ENCODE measurements at places on chromosomes 1 and 21.

DNA sequence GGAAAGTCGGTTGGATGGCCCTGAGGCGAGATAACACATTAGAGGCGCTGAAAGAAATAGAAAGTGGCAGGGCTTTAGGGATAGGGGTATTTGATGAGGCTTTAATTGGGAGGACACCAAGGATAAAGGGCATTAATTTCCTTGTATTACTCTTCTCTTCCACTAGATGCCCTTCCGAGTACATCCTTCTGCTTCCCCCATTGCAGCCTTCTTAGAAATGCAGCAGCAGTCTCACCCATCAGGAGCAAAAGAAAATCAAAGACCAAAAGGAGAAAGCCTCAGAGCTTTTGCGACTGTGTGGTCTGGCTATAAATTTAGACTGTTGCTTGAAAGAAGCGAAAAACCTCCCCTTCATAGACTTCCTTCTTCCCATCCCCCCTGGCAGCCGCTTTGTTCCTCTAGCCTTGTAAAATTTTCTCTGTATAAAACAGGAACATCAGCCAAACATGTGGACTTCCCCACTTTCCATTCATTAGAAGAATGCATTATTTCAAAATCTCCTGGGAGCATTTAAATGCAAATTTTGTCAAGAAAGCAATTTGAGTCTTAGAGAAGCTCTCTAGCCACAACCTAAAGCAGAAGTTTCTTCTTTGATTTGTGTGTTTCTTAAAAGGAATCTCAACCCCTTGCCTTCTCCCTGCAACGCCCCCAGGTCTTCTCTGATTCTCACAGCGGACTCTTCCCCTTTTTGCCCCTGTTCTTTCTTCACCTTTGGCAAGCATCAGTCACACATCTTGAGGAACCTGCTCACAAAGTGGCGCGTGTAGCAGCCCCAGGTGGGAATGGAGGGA is 76.6 kb downstream of the NDUFS5 start:
- DNase-seq = no peak

GRCh38 chr1:114702737-114703136 is 7.4 kb upstream of the AMPD1 start:
- no peak for DNase-seq

- DNase-seq = no peak
These were observed 15.1 kb downstream of the THEMIS2 start for GRCh38 chr1:27887215-27888021.

- DNase-seq = no peak
These were observed 14.6 kb downstream of the ARHGEF10L start for GRCh38 chr1:17553975-17554700.

DNA sequence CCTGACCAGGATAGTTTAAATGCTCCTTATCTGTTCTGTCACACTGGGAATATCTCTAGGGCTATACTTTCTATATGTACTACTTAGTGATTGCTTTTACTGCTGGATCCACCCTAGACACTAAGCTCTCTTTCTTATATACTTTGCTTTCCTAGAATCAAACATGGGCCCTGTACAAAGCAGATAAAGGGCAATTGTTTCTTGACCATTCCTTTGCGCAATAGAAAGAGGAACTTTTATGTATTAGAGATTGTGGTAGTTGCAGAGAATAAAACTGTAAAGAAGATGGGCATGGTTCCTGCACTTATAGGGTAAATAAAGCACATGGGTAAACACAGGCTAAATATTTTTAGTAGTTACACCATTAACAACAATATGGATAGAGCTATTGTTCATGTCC is 58.8 kb downstream of the ATP6V1G3 start:
- DNase-seq = no peak

DNA sequence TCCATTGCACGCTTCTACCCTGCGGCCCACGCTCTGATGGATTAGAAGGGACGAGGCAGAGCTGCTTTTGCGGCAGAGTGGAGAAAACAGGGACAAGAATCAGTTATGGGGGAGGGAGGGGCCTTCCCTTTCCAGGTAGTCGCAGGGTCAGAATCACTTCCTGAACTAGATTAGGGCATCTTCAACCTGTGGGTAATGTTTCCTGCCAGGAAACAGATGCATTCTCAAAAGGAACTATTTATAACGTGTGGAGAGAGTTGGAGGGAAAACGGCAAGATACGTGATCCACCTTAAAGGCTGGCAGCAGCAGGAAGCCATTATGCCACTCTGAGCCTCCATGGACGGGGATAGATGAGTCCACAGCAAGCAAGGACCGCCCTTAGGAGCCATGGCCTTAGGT is 59.9 kb upstream of the CNTN2 start:
- no peak for DNase-seq

DNA sequence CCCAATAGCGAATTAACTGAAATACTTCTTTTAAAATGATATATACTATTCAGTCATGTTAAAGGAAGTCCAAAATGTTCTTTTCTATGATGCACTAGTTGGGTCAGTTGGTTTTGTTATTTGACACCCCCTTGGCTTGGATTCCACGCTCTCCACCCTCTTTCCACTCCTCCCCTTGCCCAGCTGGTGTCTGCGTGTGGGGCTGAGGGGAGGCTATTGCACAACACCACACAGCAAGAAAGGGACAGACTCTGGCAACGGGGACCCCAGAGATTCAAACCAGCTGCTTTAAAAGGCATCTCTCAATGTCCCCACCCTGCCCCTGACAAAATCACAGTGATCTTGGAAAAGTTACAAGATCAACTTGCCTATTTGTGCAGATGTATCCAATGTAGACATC is 394.3 kb downstream of the TGFB2 start:
- no peak for DNase-seq

DNA sequence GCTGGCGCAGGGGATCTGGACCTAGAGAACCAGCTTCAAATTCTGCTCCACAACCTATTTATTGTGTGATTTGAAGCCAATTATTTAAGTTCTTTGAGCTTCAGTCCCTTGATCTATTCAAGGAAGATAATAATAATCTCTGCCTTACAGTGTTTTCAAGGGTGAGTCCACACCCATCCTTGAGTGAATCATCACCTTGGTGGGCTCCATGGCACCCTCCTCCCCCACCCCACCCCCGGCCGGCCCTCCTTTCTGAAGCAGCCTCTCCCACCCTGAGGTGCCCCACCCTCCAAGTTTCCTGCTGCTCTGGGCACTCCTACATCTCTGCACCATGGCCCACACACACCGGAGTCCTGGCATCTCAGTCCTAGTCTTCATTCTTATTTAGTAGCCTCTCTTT is 38.3 kb downstream of the TCP10L start:
- no peak for DNase-seq

DNA sequence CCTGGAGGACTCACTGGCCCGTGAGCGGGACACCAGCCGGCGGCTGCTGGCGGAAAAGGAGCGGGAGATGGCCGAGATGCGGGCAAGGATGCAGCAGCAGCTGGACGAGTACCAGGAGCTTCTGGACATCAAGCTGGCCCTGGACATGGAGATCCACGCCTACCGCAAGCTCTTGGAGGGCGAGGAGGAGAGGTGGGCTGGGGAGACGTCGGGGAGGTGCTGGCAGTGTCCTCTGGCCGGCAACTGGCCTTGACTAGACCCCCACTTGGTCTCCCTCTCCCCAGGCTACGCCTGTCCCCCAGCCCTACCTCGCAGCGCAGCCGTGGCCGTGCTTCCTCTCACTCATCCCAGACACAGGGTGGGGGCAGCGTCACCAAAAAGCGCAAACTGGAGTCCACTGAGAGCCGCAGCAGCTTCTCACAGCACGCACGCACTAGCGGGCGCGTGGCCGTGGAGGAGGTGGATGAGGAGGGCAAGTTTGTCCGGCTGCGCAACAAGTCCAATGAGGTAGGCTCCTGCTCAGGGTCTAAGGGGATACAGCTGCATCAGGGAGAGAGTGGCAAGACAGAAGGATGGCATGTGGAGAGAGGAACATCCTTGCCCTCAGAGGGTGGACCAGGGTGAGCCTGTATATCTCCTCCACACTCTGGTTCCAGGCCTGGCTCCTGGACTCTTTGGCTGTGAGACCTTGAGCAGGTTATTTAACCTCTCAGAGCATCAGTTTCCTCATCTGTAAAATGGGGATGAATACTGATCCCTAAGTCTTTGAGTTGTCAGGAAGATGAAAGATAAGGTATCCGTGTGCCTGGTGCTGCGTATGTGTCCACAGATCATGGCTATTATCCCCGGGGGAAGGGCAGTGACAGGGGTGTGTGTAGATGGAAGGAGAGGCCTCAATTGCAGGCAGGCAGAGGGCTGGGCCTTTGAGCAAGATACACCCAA is 17.2 kb upstream of the SEMA4A start:
- DNase-seq = no peak

GRCh38 chr21:15731243-15731613 is 1.4 kb downstream of the USP25 start:
- no peak for DNase-seq

DNA sequence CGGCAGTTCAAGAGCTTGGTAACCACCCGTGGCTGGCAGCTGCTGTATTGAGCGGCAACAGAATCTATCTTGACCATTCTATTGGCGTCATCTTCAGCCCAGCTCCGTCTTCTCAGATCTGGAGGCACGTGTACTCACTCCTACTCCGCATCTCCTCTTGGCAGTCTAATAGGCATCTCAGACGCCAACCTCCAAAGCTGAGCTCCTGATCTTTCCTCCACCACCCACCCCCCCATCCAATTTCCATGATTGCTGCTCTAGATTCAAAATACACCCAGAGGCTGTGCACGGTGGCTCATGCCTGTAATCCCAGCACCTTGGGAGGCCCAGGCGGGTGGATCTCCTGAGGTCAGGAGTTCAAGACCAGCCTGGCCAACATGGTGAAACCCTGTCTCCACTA is 84.6 kb upstream of the CASZ1 start:
- no peak for DNase-seq

GRCh38 chr1:53439337-53440207 is 19.6 kb upstream of the DMRTB1 start:
- DNase-seq = no peak

DNA sequence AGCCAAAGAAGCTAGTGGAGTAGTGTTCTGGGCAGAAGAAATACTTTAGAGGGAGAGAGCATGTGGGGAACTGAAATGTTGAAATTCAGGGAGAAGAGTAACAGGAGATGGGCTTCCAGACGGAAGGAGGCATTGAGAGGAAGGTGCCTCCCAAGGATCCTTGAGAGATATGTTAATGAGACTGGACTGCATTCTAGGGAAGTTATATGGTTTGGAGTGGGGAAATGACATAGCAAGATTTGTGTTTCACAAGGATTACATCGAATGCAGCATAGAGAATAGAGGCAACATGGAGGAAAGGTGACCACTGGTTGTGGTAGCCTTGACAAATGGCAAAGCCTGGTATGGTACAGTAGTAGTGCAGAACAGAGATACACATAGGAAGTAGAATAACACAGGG is 160.5 kb upstream of the HMCN1 start:
- DNase-seq = no peak

- no peak for DNase-seq
These were observed 97.0 kb downstream of the DISP1 start for GRCh38 chr1:222911866-222912265.

DNA sequence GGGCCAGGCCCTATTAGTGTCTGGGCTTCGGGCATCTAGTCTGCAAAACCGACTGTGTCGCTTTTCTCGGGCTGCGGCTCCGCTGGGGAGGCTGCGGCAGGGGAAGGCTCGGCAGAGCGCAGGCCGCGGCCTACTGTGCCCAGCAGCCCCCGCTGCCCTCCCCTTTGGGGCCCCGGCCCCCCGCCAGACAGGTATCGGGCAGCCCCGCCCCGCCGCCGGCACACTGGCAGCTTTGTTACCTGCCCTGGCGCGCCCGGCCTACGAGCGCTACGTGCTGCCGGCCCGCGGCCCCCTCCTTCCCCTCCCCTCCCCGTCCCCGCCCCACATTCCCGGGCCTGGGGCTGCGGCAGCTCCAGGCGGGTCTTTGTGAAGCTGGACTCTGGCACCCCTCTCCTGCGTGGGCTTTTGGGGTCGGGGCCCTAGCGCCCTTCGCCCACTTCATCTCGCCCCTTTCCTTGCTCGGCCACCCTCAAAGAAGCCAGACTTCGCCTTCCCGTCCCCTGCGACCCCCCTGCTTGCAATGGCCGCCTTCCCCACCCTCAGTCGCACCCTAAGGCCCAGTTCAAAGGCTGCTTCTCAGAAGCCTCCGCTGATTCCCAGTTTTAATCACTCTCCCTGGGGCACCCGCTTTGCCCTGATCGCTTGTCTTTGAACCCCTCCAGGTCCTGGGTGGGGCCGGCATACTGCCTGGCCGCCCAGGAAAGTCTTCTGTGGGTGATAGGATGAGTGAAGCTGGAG is 48.9 kb upstream of the SLC2A1 start:
- no peak for DNase-seq

- no peak for DNase-seq
These were observed 18.3 kb upstream of the PPIE start for GRCh38 chr1:39720094-39720999.

DNA sequence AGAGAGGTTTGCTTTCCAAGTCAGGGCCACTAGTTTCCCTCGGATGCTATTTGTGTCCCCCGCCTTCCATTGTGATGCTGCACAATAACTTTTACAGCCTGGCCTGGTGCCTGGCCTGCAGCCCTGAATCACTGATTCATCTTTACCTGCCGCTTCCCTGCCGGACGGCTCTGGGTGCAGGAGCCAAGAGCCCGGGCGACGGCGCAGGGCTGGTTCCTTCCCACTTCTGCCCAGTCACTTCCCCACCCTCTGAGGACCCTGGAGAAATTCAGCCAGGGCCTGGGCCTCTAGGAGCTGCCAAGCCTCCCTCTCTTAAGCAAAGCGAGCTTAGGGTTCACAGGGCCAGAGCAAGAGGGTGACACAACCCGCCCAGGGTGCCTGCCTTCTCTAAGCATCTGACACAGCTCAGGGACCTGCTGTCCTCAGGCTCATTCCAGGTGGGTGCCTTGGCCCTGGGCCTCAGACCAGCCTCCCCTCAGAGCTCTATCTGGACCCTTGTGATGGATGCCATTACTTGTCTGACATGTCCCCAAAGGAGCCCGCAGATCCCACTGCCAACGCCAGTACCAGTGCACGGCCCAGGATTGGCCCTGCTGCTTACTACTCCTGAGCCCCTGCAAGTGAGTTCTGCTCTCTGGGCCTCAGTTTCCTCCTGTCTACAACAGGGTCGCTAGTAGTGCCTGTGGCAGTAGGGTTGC is 381.0 kb upstream of the VAMP3 start:
- no peak for DNase-seq

DNA sequence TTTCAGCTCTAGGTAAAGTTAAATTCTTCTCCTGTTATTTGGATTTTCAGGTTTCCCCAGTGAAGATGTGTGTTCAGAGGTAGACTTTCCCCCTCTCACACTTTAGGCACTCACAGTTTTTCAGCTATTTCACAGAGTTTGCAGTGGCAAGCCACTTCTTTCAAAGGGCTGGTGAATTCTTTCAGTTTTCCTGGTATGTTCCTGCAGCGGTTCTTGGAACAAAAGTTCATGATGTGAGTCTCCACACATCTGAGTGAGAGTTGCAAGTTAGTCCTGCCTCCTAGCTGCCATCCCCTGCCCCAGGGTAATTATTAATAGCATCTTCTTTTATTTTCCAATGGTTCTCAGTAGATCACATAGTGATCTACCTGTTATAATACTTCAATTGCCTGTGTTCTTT is 27.3 kb upstream of the CD84 start:
- no peak for DNase-seq

DNA sequence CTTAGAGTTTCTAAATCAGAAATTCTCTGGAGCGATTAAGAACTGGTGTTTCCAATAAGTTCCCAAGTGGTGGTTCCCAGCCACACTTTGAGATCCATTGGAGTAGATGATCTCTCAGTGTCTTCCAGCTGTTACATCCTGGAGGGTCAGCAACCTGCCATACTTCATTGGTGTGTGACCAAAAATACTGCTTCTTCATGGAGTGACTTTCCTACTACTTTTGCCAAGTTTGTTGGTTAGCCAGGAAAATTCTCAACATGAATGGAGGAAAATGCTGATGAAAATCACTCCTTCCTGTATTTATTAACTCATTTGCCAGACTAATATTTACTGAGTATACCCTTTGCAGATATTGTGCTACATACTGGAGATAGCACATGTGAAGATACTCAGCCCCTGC is 186.1 kb downstream of the FGGY start:
- no peak for DNase-seq

GRCh38 chr1:203169770-203170520 is 5.7 kb downstream of the MYBPH start:
- no peak for DNase-seq

All from activated CD8-positive, alpha-beta memory T cell treated with anti-CD3 and anti-CD28 coated beads for 48 hours (primary cell).